Stimulated activated CD4-positive, alpha-beta T cell treated with anti-CD3 and anti-CD28 coated beads, Interleukin-1b, Interleukin-23, amount 100 ng/mL, for 48 hours (primary cell): ENCODE measurements at places on chromosomes 12 and 14.

DNA sequence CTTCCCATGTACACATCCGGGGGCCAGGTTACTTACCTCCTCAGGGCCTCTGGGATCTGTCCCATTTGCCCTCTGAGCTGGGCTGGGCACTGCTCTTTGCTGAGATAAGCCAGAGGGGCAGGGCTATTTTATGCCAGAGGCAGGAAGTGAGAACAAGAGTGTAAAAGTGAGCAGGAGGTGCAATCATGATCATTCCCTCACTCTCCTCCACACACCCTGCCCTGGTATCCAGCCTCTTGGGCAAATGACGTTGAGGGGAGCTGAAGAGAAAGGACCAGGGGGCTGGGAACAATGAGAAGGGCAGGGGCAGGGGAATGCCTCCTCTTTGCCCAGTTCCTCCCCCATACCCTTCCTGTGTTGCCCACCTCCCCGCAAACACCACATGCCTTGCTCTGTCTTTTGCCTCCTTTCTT lies 4.2 kb downstream of the LPAR5 start:
- no peak for DNase-seq

- DNase-seq = no peak
Measured at GRCh38 chr14:92978229-92979021, 55.5 kb downstream of the CHGA start.

GRCh38 chr12:42281844-42282243 lies 43.8 kb upstream of the YAF2 start:
- no peak for DNase-seq

GRCh38 chr12:113196582-113196981 lies 11.1 kb downstream of the RITA1 start:
- DNase-seq = no peak
